ENCODE measurements at places on chromosomes 3 and 15.

DNA sequence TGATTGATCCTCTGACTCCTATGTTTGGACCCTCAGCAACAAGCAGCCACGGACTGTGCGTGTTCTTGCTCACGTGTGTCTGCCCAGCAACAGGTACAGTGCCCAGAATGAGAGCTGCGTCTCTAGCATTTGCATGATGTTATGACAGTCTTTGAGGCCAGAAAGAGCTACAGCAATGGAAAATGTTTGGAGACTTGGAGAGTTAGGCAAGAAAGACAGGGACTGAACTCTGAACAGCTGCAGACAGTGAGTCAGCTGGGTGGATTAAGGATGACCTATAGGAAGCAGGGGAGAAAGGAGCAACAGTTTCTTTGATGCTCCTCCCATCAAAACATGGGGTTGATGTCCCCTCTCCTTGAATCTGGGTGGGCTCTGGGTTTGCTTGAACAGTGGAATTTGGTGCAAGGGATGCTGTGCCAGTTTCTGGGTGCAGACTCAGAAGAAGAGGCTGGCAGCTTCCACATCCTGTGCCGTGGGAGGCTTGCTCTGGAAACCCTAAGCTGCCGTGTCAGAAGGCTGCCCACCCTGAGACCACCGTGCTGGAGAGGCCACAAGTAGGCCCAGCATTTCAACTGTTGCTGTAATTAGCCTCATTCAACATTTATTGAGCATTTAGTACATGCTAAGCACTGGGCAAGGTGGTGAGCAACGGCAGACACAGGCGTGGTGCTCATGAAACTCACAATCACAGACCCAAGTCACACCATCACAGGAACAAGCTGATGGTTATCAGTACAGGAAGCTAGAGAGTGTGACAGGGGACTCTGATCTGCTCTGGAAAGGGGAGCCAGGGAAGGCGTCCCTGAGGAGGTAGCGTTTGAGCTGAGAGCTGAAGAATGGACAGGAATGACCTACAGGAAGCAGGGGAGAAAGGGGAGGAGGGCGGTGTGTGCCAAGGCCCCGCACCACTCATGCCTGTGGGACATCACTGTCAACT is 21.7 kb downstream of the CCR9 start:
- no peak for DNase-seq

GRCh38 chr3:179045719-179046402 is 25.7 kb downstream of the ZMAT3 start:
- peak; percentile 46 for DNase-seq

DNA sequence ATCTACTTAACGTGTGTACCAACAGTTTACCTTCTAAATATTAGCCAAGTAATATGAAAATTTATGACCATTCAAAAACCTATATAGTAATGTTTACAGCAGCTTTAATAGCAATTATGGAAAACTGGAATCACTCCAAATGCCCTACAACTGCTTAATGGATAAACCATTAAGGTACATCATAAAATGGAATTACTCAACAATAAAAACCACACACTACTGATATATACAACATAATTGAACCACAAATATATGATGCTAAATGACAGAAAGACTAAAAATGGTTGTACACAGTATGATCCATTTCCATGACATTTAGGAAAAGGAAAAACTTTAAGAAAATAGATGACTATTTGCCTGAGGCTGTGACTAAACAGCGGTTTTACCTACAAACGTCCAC is 467.1 kb upstream of the EPHA6 start:
- no peak for DNase-seq

DNA sequence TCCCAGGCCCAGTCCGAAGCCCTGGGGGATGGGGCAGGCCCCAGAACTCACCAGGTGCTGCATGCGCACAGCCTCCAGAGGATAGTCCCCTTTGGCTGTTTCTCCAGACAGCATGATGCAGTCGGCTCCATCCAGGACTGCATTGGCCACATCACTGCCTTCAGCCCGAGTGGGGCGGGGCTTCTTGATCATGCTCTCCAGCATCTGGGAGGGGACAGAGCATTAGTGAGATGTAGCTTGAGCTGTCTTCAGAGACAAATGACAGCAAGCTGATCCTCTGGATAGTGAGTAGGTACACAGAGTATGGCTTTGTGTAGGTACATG is 9.1 kb upstream of the GRAMD2A start:
- no peak for DNase-seq

DNA sequence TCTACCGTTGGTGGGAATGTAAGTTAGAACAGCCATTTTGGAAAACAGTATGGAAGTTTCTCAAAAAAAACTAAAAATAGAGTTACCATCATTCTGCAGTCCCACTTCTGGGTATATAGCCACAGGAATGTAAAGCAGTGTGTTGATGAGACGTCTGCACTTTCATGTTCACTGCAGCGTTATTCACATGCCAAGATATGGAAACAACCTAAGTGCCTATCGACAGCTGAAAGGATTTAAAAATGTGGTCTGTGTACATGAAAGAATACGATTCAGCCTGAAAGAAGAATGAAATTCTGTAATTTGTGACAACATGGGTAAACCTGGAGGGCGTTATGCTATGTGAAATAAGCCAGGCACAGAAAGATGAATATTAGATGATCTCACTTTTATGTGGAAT is 157.7 kb downstream of the THSD4 start:
- DNase-seq, result no peak

GRCh38 chr3:186569779-186570095 is 783 bp upstream of the DNAJB11 start:
- DNase-seq, result no peak

DNA sequence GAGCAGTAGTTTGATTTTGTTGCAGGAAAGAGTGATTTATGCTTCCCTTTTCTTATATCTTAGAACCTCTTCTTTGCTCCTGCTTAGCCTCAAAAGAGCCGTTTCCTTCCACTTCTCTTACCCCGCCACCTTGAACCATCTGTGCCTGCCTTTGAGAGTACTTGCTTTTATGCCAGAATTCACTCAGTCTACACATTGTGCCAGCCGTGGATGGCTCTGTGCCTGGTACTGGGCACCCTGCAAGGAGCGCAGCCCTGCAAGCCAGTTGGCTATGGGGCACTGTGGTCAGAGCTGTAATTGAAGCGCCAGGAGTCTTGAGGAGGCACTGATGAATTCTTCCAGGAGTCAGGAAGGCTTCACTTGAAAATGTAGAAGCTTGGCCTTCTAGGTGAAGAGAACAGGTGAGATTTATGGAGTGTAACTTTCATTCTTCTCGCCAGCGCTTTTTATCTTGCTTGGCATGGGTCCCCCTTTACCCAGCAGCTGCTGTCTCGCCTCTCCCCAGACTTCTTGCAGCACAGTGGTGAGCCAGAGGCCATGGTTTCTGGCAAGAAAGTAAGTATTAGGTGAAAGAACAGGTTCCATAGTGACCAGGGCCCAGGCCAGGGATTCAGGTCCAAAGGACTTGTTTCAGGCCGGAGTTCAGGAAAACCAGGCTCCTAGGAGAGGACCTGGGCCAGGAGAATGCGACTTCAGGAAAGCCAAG is 4.9 kb downstream of the TMED3 start:
- DNase-seq, result no peak

DNA sequence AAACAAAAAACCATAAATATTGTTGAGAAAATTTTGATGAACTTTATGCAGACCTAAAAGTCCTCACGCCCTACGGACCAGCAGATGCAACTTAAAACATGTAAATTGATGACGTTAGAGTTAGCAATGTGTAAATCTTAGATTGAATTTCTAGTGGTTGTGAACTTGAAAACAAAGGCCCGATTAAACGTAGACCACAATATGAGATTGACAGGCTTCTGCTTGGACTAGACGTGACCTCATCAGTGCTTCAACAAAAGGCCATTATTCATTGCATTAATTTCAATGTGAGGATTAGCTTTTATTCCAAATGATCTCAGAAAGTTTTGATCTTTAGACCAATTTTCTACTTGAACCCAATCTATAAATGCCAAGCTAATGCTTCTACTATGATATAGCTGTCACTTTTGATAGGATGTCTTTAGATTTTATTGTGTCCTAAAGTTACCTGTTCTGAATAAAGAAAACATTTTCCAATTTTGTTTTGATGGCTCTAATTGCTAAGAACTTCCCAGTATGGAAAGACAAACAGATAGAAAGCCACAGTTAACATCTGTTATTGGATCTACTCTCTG is 55.4 kb upstream of the SPPL2A start:
- DNase-seq, result no peak

DNA sequence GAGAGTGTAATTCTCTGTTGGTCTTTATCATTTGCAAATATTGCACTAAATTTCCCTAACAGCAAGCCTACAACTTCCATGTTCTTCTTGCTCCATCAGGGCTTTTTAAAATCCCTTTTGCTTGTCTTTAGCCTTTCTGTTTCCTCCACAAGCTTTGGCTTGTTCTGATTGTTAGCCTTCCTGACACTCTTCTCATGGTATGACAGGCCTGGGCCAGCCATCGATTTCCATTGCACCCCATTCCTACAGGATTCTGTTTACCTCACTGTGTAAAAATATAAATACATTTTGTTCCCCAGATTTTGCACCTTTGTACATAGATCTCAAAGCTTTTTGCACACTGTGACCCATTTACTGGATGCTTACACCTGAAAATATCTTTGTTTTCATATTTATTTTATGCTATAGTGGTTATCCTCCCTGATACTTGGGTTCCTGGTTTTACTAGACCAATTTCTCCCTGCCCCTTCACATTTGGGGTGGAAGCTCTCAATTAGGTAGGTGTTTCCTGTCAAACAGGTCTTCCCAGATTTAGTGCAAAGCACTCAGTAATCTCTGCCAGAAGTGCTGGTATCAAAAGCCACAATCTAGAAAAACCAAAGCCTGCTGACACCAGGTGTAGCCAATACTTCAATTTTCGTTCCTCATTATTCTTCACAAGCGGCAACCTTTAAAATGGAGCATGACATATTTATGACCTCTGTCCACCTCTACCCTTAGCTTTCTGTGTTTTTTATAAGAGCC is 57.9 kb upstream of the PPP2R3A start:
- no peak for DNase-seq

DNA sequence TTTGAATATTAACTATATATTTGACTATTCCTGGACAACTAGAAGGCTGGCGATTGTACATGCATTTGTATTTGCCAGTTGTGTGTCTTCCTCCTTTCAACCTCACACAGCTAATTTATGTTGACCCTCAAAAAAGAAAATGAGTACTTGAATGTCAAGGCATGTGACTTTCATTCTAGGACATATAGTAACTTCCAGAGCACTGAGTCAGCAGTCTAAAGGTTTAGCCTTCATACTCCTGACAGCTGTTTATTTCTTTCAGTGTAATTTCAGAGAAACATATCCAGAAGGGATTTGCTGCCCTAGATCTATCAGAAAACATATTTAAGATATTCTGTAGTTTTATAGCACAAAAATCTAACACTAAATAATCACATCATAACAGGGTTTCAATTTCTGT is 74.6 kb upstream of the GOLGA8J start:
- DNase-seq, result no peak

DNA sequence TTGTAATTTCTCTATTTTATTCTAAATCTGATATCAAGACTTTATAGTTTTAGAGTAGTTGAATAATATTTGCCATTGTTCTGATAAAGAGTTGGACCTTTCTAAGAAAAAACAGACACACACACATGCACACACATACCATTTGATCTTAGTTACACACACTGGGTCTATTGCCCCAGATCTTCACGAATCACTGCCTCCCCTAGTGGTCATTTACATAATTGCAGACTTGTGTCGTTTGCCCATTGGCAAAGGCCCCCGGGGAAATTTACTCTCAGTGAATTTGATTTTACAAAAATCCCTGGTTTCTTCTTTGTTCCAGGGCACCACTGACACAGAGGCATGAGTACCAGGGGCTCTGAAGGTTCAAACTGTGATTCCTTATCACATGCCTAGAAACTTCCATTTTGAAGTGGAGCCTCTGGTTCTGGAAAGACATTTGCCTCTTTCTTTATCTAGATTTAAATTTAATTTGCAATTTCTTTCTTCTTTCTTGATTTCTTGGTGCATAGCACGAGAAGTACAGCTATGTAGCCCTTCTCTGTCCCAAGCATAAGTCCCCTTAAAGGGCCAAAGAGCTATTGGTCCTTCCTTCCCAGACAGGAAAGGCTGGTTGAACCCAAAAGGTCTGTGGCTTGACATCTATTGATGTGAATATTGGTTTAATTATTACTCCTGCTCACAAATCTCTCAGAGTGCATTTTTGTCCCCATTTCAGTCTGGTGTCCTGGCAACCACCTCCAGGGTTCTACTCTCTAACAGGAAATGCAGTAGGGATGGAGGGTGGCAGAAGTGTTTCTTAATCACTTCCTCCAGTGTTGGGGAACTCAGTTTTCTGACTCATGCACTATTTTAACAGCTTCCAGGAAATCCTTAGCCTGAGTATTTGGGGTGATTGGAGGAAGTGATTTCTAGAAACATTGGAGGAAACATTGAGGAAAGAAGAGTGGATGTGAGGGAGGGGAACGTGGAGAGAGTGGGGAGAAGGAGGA is 32.4 kb upstream of the SLC6A11 start:
- DNase-seq, result no peak
